ENCODE measurements at places on chromosomes 4 and X. TPM values are rescaled to one million over a fixed set of nuclear protein-coding genes. Genes with fewer than 3 reads are reported as not detected.

GRCh38 chr4:158190718-158191117, 17.9 kb upstream of the GASK1B start:
- H3K36me3 ChIP-seq, result no peaks in the 10 kb centered on the region
- H3K4me1 ChIP-seq, result peaks cover 1% of the 10 kb centered on the region
- H3K4me3 ChIP-seq, result no peak overlapping the region
- H3K27ac ChIP-seq, result no peak overlapping the region

DNA sequence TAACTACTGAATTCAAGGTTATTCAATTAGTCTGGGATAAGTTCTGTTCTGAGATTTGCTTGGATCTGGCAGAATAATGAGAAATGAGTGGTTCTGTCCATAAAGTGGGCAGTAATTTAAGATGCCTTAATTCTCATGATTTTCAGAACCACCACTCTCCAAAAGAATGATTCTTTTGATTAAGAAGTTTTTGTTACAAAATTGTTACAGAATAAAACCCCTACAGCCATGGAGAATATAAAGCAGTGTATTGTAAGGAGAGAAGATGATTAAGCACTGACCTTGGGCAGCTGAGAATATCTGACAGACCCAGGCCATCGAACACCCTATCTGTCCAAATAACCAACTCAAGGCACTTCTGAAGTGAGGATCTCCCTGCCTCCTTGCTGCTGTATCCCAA, 12.4 kb downstream of the AMELX start:
- H3K27me3 ChIP-seq, result no peaks in the 10 kb centered on the region
- no peaks in the 10 kb centered on the region for H3K4me1 ChIP-seq
- no peaks in the 10 kb centered on the region for H3K36me3 ChIP-seq

DNA sequence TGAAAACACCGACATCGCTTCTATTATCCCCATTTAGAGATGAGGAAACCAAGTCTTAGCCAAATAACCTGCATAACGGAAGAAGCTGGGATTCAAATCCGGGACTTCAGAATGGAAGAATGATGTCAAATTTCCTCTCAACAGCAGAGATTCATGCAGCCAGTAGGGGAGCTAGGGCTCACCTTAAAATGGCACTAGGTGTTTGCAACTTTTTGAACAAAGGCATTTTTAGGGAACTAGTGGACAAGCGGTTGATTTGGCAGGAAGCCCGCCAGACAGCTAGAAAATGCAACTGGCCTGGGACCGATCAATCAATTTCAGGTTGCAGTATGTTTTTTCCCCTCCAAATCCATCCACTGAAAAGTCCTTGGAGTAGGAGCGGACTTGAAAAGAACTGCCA, 224.2 kb downstream of the PTTG2 start:
- H3K4me3 ChIP-seq, result no peak overlapping the region
- H3K27me3 ChIP-seq, result peaks cover 17% of the 10 kb centered on the region
- H3K27ac ChIP-seq, result no peak overlapping the region

GRCh38 chr4:26325191-26325590, 4.4 kb downstream of the RBPJ start:
- H3K27ac ChIP-seq, result peak overlapping the region; percentile 84
- H3K4me3 ChIP-seq, result peak overlapping the region; percentile 100
- no peaks in the 10 kb centered on the region for H3K27me3 ChIP-seq

TMPRSS11E gene
- total RNA-seq, result not detected

IL1RAPL2 gene
- not detected for total RNA-seq

Data from activated T-helper 2 cell treated with anti-CD3 and anti-CD28 coated beads, Interferon-gamma antibody, Interleukin-2, Interleukin-4, amounts not matched to agents 10 μg/mL and 5 μg/mL and 100 μg/mL, durations not matched to agents 14 hours and 24 hours and 36 hours (primary cell).